Memory B cell (primary cell): ENCODE measurements at places on chromosomes 1 and 21.
A peak's percentile ranks its signal among the peaks of the same experiment; 100 is the strongest.

GRCh38 chr1:218330043-218330623 lies 15.0 kb upstream of the TGFB2 start:
- DNase-seq: peak; percentile 28

GRCh38 chr1:58850636-58851035 lies 66.8 kb upstream of the JUN start:
- DNase-seq: no peak

DNA sequence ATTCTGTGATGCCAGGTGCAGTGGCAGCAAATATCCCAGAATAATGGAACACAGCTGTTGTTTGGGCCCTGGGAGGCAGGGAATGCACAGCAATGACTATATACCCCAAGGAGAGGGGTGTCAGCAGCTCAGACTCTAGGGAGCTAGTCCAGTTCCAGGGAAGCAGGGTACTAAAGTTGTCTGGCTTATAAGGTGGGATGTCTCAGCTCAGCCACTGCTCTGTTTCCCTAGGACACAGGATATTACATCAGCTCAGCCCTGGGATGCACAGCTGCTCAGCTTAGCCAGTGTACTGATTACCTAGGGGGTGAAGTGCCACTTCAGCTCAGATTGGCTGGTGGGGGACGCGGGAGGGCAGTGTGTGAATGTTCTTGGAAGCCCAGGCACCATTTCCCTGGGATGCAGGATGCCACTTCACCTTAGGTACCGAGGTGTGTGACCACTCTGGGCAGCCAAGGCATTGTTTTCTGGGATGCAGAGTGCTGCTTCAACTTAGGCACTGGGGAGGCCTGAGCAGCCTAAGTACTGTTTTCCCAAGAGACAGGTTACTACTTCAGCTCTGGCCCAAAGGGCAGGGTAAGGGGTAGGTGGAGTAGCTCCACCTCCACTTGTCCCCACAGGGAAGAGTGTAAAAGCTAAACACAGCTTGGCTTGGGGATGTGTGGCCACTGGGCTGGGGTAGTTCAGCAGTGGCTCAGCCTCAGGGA lies 59.4 kb downstream of the DIPK1A start:
- no peak for DNase-seq

GRCh38 chr1:160399544-160400222 lies 681 bp upstream of the VANGL2 start:
- no peak for DNase-seq
